Mesangial cell (primary cell): ENCODE measurements at places on chromosomes 11 and 22. TPM values are rescaled to one million over a fixed set of nuclear protein-coding genes. Genes with fewer than 3 reads are reported as not detected.

MFNG gene
- total RNA-seq, result 0.16 and 1.5 TPM in 2 replicates

CNTF gene
- total RNA-seq, result 0.49 and 0.51 TPM in 2 replicates

SLC22A25 gene
- total RNA-seq, result not detected in 2 replicates

PDE2A gene
- total RNA-seq, result 0.33 TPM in 1 of 2 replicates, not detected in the other
